ENCODE measurements at places on chromosomes 6 and 20.
A peak's percentile ranks its signal among the peaks of the same experiment; 100 is the strongest.

GRCh38 chr6:29847871-29848630, 20.4 kb downstream of the HLA-G start:
- DNase-seq, result peak; percentile 54

GRCh38 chr6:168961264-168961656, 292.4 kb downstream of the THBS2 start:
- no peak for DNase-seq

DNA sequence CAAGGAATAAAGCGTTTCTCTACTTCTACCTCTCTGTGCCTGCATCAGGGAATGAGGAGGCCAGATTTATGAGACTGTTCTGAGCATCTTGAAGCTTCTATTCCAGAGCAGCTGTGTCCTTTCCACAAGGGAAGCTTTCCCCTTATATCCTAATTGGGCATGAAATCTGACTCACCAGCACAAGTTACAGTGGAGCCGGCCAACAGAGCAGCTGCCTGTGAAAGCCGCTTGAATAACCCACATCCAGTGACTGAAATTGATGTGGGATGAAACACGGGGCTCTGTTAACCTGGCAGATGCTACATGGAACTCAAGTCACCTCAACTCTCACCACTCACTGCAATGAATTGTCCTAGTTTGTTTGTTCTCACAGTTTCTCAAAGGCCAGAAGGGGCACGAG, 400.3 kb downstream of the TFAP2A start:
- peak; percentile 34 for DNase-seq

DNA sequence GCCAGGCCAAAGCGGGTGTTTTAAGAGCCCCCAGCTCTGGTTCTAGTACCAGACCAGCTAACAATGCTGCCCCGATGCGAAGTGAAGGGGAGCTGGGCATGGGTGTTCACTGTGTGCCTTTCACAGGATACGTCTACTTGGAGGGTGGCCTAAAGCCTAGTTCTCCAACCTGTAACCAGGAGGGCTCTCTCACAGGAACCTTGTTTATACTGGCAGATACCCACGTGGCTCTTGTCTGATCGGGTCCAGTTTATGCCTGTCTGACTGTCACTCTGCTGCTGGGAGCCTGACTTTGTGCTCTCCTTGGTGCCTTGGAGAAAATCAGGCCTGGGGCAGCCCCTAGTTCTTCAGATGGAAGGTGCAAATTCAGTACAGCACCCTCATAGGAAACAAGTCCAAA, 60.2 kb upstream of the RNF144B start:
- no peak for DNase-seq

- DNase-seq, result no peak
Observed at GRCh38 chr6:21845439-21846140, 252.0 kb downstream of the SOX4 start.

DNA sequence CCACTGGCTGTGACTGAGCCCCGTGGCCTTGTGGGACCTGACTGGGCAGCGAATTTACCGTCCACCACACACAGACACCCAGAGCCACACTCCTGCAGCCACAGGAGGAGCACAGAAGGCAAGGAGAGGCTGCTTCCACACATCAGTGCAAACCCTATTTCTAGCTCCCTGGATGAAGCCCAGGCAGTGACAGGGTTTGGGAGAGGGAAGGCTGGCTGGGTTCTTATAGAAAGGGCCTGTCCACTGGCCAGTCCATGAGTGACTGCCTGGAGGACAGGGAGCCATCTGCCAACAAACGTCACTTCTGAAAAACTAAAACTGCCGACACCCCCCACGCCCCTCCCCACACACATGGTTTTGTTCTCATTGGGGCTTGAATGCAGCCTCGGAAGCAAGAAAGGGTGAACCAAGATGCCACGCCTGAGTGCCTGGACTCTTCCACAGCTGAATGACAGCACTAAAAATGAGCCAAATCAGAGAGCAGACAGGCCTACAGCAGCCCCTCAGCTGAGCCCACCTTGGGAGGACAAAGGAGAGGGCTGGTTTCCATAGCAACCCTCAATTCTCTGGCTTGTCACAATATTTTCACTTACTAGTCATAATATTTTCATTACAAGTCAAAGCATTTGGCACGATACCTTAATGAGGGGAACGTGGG, 38.4 kb downstream of the RRBP1 start:
- no peak for DNase-seq

DNA sequence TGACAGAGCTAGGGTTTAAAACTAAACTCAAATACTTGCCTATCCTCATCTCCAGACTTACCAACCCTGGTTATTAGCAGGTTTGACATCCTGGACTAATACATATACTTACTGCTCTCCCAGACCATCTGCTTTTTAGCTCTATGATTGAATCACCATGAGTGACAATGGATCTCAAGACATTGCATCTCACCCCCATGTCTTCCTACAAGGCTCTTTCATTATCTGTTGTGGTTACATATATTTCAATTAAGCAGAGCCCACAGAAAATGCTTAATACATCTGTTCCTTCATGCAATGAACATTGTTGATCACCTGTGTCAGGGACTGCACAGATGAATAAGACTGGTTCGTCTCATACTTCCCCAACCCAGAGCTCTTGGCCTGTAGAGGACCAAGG, 19.4 kb downstream of the SAMD3 start:
- no peak for DNase-seq

DNA sequence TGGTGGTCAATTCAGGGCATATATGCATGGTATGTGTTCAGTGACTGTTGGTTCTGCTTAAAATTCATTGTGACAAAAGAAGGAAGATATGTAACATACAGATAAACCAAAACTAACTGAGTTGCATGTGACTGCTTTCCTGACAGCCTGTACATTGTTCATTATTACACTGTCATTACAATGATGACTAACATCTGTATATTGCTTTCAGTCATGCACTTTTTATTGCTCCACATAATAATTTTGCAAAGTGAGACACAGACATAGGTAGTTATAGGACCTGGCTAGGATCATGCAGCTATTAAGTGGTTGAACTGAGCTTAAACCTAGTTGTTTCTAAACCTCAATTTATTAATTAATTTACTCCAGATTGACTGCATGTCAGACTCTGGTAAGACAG, 703.2 kb downstream of the HDGFL1 start:
- DNase-seq, result no peak

DNA sequence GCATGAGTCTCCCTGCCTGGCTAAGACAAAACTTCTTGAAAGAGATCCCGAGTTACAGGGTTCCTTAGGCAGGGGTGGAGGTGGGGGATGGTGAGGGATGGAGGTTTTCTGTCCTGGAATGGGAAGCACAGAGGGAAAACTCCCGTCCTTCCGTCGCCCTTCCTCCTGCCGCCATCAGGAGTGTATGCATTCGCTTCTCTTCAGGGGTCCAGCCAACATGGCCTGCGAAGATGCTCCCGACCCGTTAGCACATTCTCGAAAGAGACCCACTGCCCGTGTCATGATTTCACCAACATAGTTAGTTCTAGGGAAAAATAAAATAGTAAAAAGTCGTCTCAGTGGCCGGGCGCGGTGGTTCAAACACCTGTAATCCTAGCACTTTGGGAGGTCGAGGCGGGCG, 37.1 kb downstream of the KIF25 start:
- no peak for DNase-seq

DNA sequence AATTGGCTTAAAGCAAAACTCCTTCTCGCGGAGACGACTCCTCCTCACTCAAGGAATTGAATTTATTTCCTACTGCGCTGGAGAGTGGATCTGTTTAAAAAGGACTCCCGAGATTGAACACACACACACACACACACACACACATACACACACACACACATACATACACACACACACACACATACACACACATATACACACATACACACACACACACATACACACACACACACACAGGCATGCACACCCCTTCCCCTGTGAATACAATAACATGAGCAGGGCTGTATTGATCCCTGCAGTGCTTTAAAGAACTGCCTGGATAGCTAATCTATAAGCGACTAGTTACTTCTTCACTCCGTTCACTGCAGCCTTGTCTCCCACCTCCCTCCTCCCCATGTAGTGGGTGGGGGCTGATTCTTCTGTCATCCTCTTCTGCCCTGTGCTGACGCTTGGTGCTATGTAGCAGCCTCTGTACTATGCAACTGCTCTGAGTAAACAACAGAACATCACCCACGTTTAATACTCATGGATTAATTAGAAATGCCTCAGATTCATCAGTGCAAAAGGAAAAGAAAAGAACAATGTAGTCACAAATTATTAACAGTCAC, 549.0 kb downstream of the CDH26 start:
- no peak for DNase-seq

- DNase-seq, result no peak
Observed at GRCh38 chr20:43781215-43781614, 54.4 kb upstream of the GTSF1L start.

DNA sequence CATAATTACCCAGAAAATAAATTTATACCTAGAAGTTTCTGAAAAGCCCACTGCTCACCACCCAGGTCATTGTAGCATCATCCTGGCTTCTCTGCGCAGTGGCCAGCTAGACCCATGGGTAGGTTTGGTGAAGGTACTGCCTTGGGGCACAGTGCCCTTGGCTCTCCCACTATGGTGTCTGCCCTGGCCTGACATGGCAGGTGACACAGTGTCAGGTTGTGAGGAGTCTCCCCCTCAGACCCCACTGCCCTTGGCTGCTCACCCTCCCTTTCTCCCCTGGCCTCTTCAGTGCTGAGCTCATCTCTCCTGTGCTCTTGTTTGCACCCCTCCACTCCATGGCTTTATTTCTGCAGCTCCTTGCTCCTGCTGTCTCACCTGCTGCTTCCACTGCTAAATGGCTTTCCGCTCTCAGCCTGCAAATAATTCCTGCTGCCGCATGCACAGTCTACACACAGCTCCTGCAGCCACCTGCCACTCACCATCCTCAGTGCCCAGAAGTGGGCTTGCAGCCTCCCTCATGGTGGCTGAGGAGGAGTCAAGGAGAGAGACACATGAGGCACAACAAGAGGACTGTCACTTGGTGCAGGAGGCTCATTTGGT, 313.4 kb upstream of the MOCS1 start:
- no peak for DNase-seq

All from renal cortical epithelial cell (primary cell).